ENCODE measurements at places on chromosomes 2 and 18. TPM values are rescaled to one million over a fixed set of nuclear protein-coding genes. Genes with fewer than 3 reads are reported as not detected.

The KCNG2 gene
- total RNA-seq: not detected

The PLGLB1 gene
- total RNA-seq: not detected

The TMEM247 gene
- total RNA-seq: not detected

The ERMN gene
- total RNA-seq: not detected

The ADD2 gene
- total RNA-seq: 0.79 TPM

The PDE11A gene
- total RNA-seq: 0.60 TPM

The EFR3B gene
- total RNA-seq: 10.6 TPM

The BIN1 gene
- total RNA-seq: 125 TPM

The TLX2 gene
- 0.46 TPM for total RNA-seq

The OR6B2 gene
- not detected for total RNA-seq

The ANXA4 gene
- 27.2 TPM for total RNA-seq

The IGFBP5 gene
- total RNA-seq: 101 TPM

The LIMS2 gene
- total RNA-seq: 12.0 TPM

The PSMA8 gene
- not detected for total RNA-seq

The OTX1 gene
- total RNA-seq: not detected

The SERPINB12 gene
- total RNA-seq: not detected

The ESPNL gene
- total RNA-seq: 3.6 TPM

The EFHD1 gene
- 2.0 TPM for total RNA-seq

The GAL3ST2 gene
- 0.39 TPM for total RNA-seq

The SLC23A3 gene
- 0.45 TPM for total RNA-seq

The FER1L5 gene
- 0.19 TPM for total RNA-seq

The HJURP gene
- 0.28 TPM for total RNA-seq
